CD4-positive, CD25-positive, alpha-beta regulatory T cell (primary cell): ENCODE measurements at places on chromosomes 3 and 15. TPM values are rescaled to one million over a fixed set of nuclear protein-coding genes. Genes with fewer than 3 reads are reported as not detected.

DNA sequence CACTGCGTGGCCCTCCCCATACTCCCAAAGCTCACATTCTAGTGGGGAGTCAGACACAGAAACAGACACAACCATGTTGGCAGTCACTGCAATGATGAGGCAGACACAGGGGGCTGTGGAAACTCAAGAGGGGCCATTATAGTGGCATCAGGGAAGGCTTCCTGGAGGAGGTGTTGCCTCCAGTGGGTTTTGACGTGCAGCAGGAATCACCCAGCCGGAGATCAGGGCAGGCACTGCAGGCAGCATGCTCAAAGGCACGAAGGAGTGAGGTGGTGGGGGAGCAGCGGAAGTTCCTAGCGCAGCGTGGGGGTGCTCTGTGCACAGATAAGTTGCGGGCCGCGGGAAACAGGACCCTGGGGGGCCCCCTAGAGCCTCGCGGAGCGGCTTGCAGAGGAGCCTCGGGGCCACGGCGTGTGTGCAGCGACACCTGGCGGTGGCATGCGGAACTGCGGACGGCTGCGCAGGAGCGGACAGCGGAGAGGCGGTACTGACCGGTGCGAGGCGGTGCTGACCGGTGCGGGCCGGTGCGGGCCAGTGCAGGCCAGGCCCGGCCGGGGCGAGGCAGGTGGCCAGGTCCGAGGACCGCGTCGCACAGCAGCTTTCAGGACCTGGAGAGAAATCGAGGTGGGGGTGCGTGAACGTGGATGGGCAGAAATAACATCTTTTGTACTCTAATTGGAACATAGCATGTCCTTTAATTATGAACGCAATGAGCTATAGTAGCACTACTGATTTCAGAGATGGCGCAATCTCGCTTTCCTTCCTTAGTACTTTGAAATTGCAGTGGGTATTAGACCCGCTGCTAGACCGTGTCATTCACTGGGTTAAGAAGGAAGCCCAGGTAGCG, 101.5 kb downstream of the FBLN2 start:
- DNase-seq, result peak; percentile 72

KY gene
- polyA plus RNA-seq, result not detected

DNA sequence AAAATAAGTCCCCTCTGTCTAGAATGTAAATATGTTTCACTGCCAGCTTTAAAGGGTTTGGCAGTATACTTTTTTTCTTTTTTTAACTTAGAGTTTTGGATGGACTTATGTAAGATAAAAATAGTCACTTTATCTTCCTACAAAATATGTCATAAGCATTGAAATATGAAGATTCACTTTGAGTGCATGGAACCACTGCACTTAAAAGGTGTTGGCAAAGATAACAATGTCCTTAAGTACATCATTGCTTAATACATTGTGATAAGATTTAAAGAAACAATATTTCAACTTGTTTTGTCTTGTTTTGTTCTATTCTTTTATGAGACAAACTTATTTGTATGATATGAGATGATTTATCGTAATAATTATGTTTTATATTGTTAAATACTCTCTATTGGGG, 66.3 kb upstream of the NAALADL2 start:
- no peak for DNase-seq

DNA sequence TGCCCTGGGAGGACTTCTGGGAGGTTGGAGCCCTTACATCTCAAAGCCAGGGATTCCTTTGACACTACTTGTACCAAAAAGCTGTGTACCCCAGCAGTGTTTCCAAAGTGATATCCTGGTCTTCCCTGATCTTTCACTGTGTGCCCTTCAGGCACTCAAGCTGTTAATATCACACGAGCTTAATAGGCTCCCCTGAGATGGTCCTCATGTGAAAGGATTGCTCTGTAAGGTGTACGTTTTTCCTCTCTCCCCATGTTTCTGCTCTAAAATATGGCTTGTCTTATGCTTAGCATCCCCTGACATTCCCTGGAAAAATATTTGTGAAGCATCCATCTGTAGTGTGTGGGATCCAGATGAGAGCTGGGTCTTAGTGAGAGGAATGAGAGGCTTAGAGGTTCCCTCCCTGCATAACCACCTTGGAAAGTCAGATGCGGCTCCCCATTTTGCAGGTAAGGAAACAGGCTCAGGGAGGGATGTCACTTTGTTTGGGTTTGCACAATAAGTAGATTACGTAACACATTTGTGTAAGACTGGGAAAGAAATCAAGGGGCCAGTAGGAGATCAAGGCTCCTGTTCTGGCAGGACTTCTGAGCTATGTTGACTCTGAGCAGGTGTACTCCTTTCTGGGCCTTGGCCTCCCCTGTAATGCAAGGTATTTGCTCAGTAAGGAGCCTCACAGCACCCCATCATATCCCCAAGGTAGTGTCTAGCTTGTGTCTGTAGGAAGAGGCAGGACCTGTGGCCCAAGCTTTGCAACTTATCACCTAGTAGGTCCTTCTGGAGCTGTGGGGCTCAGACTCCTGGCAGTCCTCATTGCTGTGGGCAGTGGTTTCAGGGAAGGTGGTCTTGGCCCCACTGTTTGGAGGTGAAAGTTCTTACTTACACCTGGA, 667 bp upstream of the ACOX2 start:
- DNase-seq, result no peak

ECE2 gene
- not detected for polyA plus RNA-seq
